ENCODE measurements at places on chromosomes 6 and 20. TPM values are rescaled to one million over a fixed set of nuclear protein-coding genes. Genes with fewer than 3 reads are reported as not detected.
A peak's percentile ranks its signal among the peaks of the same experiment; 100 is the strongest.

Gene C6orf132
- total RNA-seq, result 6.0 TPM

GRCh38 chr6:72969666-72970065 lies 255.6 kb downstream of the KHDC1L start:
- no peak for DNase-seq

Gene MARCKS
- 152 TPM for total RNA-seq

- DNase-seq, result no peak
Measured at GRCh38 chr6:84588697-84589080, 175.7 kb downstream of the TBX18 start.

DNA sequence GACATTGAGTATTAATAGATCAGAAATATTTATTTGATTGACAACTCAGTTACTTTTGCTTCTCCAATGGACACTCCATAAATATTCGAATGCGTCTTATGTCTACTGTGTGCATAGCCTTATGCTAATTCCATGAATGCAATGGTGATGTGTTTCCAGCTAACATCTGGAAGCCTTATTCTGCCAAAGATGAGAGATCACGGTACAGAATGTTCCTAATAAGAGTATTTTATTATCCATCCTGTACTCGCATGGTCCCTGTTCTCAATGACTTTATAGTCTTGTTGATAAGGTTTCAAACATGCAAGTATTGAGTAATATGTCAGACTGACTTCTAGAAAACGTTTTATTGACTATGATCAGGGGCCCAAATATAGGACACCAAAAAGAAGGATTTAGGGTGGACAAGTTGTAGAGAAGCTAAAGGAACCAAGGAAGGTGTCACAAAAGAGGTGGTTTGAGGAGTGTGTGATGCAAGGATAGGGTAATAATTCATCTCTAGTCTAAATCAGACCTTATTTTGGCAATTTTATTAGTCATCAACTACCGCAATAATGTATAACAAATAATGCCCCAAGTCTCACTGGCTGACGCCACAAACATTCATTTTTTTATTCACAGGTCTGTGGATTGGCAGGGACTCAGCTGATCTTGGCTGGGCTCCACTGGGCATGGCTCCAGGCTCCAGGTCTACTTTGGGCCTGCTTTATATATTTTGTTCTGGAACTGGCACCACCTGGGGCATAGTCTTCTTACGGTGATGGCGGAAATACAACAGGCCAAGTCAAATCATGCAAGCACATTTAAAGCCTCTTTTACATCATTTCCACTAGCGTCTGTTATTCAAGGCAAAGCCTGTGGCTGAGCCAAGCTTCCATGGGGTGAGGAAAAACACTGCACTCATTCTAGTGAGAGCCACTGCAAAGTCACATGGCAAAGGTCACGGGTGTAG lies 24.5 kb upstream of the CD83 start:
- no peak for DNase-seq

GRCh38 chr6:146905181-146905704 lies 299.0 kb upstream of the STXBP5 start:
- no peak for DNase-seq

DNA sequence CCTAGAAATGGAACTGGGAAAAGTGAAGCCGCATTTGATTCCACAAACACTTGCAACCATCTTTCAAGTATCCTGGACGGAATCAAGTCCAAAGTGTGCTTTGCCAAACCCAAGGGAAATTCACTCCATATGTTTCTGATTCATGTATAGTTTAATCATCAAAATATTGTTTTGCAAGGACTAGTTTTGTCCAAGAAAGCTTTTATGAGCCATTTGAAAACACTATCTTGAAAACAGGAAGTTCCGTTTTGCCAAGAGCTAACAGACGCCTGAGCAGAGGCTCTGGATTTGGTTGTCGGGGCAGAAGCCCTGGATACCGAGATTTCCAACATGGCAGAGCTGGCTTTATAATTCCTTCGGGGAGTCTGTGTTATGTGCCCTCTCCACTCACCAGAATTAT lies 251.1 kb downstream of the PHACTR1 start:
- DNase-seq, result no peak

- DNase-seq, result no peak
Measured at GRCh38 chr20:63084563-63084927, 77.8 kb upstream of the BHLHE23 start.

Gene PAK5
- total RNA-seq, result 3.1 TPM

GRCh38 chr6:151149793-151150192 lies 90.0 kb upstream of the AKAP12 start:
- peak; percentile 46 for DNase-seq
